Effector CD8-positive, alpha-beta T cell (primary cell): ENCODE measurements at places on chromosomes 7 and 10.

DNA sequence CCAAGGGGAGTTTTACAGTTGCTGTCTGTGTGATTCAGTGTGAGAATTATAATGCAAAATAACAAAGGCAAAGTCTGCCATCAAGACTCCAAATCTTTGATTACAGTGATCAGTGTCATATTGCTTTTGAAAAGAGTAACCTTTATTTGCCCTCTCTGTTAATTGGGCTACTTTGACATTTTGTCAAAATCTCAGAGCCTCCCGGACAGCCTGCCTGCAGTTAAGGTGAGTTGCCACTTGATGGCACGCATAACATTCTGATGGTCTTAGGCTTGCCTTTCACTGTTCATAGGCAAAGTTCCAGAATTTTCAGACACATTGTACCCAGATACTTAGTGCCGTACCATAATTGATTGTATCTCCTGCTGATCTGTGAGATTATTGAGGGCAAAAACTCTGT, 253.5 kb downstream of the ABCA13 start:
- no peak for DNase-seq

DNA sequence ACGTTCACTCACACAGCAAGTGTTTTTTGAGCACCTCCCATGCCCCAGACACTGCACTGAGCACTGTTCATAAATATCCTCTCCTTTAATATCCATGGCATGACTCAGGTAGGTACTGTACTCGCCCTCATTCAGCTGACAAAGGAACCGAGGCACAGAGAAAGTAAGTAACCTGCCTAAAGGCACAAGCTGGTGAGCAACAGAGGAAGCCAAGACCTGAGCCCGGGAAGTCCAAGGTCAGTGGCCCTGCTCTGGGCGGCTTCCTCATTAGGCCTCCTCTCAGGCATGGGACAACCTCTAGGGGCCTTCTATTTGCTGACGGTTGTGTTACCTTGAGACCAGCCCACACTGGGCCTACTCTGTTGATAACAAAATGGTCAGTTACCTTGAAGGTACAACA, 45.1 kb upstream of the EZH2 start:
- DNase-seq = no peak

DNA sequence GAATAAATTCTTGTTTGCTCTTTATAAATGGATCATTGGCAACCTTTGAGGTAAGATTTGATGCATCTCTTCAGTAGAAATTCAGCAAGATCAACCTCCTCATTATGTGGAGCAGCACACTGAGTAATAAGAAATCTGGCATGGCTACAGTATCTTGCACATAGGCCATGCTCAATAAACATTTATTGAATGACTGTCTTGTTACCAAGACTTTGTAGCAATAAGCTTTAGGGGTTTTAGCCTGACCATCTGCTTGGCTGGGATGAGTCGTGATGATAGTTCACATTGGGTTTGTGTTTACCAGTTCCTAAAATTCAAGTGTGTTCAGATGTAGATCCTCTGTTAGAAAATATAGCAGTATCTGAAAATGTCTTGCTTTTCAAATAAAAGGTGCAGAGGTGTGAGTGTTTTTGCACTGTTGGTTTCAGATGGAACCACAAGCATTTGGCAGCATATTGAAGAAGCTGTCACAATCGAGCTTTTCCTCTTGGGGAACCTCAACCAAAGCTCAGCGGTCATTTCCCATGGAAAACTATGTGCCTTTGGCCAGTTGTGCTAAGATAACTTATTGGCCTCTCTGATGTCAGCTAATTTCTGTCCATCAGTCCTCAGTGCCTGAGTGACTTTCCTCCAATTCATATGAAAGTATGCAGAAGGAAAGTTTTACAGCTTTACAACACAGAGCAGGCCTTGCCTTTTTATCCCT, 442.6 kb downstream of the GFRA1 start:
- DNase-seq = no peak

GRCh38 chr10:60258429-60258797, 131.3 kb downstream of the ANK3 start:
- DNase-seq = no peak

DNA sequence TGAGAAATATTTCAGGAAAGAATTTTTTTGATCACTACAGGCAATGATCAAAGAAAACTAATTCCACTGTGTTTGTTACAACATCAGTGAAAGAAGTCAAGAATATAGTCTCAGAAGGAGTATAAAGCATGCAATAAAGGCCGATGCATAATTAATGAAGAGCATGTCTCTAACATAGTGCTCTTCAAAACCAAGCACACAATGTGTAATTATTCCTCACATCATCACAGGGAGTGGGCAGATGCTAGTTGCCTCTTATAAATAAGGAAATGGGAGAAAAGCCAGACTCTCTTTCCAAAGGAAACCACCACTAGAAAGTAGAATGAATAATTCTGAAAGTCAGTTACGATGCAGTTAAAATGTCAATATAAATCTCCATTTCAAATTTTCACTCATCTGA, 220.1 kb downstream of the TEX36 start:
- DNase-seq = no peak

DNA sequence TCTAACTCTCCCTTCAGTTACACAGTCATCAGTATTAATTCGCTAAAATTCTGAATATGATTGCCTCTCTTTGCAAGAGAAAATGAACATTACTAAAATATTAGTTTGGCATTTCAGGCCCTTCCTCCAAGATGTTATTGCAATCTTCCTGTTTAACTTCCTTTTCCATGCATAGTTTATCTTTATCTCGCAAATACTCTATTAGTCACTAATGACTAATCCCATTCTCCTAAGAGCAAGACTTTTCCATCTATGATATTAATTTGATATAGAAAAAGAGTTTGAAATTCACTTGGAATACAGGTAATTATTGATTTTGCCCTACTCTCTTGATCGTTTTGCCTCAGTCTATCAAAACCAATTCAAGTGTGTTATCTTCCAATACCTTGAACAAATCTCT, 41.8 kb upstream of the SEMA3A start:
- DNase-seq = no peak

DNA sequence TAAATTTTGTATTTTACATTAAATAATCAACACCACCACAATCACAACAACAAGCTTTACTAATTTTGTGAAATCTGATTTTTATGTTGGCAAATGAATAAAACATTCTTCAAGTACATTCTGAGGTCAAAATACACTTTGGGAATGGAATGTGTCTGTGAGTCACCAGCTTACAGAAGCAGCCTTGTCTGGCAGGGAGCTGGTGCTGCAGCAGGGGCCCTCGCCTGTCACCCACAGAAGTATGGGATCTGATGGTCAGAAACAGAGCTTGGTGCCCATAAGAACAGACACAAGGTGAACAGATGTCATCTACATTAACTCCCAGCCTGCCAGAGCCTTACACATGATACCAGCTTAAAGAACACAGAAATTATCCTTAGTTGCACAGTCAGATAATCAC, 496.9 kb downstream of the CCSER2 start:
- no peak for DNase-seq

DNA sequence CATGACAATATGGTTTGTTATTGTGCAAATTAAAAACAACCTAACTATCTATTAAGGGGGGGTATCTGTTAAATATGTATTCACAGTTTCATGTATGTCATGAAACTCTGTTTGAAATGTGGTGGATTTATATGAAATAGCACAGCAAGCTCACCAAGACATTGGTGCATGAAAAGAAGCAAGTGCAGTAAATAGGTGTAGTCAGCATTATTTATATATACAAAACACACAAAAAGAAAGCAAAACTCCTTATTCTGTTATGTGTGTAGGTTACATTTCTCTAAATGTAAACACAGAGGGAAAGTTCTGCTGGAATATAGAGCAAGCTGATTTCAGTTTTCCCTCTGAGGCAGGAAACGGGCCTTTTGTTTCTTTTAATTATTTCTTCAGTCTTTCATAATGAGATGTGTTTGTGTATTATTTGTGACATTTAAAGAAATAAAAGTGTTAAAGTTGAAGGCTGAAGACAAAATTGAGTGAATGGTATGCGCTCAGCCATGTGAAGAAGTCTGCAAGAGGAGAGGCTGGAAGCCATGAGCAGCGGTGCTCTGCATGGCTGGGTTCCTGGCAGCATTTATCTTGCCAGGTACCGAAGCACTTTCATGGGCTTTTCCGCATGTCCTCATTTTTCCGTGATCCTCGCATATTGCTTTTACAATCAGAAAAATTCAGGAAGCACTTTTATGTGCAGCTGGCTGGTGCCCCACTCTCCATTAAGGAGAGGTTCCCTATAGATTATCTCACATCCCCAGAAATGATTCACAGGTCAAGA, 38.5 kb downstream of the GRID1 start:
- no peak for DNase-seq

- DNase-seq = no peak
Measured at GRCh38 chr7:55517191-55517633, 55.1 kb downstream of the VOPP1 start.

GRCh38 chr10:114394531-114394930, 9.8 kb downstream of the AFAP1L2 start:
- no peak for DNase-seq

DNA sequence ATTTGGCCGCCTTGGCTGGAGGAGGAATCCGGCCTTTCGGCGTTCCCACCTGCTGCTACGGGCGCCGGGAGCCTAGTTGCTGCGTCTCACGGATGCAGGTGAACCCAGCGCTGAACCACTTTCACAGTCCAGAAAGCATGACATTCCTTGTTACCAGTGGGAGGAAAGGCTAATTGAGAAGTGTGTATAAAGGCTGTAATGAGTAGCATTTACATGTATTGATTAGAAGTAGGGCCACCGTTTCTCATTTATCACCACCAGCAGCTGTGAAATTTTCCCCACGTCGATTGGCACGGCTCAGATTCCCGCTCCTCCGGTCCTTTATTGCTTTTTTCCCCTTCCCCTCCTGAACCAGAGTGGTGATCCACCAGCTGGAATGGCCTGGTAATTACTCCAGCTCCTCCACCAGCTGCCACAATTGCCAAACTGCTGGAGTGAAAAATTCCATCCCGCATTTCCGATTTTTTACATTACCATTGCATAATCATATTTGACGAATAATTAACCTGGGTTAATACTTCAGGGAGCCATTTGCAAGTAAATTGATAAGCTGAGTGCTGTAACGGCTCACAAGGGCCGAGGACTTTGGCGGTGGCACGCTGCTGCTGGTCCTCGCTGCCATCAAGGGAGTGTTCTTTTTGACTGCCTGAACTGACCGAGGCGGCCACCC, 153.3 kb downstream of the POU6F2 start:
- DNase-seq = no peak

DNA sequence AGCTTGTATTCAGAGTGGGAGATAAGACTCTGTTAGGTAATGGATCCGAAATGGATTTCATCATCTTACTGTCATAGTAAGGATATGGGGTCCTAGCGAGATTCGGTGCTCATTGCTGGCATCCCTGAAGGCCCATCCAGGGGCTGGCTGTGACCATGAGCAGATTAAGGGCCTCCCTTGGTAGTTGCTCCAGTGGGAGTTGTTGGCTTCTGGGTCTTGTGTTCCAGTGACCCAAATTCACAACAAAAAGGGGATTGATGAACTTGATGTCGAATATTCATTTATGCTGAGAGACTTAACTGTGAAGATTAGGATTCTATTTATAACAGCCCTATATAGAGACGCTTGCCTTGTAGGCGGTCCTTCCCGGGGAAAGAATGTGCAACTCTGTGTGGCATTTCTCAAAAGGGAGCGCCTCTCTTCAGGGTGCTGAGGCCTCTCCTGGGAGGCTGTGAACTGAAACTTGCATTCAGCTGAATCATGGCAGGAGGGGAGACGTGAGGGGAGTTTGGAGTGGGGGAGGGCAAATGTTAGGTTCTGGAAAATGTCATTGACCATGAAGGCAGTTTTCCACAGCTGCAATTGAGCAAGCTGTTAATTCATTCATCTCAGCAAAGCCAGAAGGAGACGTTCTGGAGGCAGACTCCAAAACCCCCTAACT, 233.1 kb upstream of the FZD8 start:
- no peak for DNase-seq

DNA sequence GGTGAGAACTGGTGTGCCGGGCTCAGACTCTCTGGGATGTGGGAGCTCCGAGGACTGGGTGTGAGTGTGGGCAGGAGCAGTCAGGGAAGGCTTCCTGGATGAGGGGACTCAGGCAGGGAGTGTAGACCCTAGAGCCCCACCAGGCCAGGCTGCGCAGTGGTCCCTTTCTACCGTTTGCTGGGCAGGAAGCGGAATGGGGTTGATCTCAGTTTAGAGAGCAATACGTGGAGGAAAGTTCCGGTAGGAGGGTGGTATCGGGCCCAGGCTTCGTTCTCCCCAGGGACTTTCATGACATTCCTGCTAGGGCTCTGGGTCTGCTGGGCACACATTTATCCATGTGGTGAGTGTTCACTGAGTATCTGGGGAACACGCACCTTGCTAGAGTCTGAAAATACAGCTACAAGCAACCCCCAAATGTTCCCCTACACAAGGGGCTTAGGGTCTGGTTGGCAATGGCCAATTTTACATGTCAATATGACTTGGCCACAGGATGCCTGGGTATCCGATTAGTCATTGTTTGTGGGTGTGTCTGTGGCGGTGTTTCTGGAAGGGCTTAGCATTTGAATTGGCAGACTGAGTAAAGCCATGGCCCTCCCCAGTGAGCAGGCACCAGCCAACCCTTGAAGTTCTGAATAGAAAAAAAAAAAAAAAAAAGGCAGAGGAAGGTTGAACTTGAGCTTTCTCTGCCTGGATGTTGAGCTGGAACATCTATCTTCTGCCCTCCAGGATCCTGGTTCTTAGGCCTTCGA, 20.8 kb downstream of the GHRHR start:
- DNase-seq = no peak

- DNase-seq = no peak
Measured at GRCh38 chr10:132748545-132749370, 37.2 kb downstream of the NKX6-2 start.

DNA sequence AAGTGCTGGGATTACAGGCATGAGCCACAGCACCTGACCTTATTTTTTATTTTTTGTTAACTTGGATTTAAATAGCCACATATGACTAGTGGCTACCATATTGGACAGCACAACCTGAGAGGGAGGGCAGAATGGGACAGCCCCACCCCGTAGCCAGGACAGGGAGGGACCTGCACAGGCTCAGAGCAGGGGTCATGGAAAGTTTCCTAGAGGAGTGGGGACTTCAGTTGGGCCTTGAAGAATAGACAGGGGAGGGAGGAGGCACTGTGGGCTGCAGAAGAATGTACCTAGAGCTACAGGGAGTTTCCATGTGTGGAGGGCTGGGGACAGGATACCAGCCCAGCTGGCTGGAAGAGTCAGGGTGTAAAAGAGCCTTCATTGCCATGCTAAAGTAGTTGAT, 8.8 kb downstream of the TRIM8 start:
- no peak for DNase-seq

DNA sequence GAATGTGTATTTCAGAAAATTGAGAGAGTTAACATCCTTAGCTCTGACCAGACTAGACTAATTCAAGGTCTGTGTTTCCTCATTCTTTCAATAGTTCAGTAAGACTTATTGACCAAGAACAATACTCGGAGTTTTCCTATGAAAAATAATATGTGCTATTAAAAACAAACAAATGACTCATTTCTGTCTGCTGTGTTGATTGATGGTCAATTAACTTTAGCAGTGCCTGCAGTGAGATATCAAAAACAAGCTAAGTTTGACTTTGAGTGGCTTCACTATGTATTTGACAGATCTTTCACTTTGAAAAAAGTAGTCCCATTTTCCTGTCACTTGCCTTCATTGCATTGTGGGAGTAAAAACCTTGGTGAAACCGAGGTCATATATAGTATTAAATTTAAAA, 91.0 kb downstream of the GNAT3 start:
- no peak for DNase-seq
